Left kidney (tissue), 8 donors: ENCODE measurements at places on chromosomes 2 and 18. TPM values are rescaled to one million over a fixed set of nuclear protein-coding genes. Genes with fewer than 3 reads are reported as not detected.
A peak's percentile ranks its signal among the peaks of the same experiment; 100 is the strongest.

SCN1A gene
- polyA plus RNA-seq: 0.13 TPM

GRCh38 chr18:23827681-23828080 lies 138.4 kb downstream of the LAMA3 start:
- no peak for DNase-seq

DNA sequence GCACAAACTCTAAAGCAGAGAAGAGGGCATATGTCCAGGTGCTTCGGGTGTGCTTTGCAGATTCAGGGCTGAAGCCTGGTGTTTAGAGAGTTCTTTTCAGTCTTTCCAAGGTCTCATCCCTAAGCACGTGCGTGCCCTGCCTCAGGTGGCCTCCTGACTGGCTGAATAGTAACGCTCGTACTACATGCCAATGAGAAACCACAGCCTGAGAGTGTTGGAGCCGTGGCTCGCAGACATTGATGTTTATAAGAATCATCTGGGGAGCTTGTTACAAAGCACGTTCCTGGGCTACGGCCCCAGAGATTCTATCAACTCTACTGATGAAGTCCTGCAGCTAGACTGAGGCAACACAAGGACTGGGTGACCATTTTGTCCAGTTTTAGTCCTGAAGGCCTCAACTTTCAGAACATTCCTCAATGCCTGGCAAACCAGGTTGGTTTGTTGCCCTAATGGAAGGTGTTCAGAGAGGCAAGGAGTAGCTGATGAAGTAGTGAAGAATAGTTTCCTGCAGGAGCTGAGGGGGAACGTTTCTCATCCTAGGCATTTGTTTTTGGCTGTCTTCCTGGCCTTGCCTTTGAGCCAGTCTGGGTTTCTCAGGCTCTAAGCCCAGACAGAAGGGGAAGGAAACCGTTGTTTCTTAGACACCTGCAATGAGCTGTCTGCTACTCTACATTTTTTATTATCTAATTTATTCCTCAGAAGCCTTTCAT lies 31.5 kb upstream of the HAAO start:
- DNase-seq: no peak

GRCh38 chr2:140542627-140543026 lies 1588.2 kb downstream of the LRP1B start:
- no peak for DNase-seq

GRCh38 chr18:73509460-73509859 lies 638.2 kb downstream of the FBXO15 start:
- no peak for DNase-seq

DNA sequence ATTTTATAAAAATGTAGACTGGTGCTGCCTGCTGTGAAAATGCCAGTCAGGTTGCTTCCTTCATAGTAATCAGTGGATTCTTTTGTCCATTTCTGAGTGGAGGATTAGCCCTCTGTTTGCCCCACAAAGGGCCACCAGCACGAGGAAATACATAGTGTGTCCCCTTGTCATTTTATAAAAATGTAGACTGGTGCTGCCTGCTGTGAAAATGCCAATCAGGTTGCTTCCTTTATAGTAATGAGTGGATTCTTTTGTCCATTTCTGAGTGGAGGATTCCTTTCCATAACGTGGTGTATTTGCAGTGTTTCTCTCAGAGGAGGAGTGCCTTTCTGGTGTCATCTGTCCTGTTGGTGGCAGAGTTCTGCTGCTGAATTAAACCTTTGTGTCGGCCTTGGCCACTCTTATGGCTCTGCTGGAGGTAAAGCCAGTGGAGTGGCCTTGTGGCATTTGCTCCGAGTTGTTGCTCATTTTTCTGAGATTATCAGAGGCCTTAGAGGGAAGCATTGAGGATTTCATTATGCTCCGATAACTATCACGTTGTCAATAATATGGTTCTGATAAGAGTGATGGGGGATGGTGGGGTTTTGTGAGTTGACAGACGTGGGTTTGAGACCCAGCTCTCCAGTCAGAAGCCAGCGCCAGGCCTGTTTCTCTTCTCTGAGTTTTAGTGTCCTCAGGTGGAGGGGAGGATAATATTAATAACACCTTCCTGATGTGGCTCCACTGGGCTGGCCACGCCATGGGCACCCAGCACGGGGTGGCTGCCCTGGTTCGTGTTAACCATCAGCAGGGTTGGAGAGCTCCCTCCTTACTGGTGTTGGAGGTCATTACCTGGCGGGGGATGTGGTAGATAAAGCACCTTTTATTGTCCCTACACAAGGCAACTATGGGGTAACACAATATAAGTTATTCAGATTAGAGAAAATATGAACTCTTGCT lies 96.6 kb downstream of the NEDD4L start:
- DNase-seq: no peak

GRCh38 chr18:75548353-75548905 lies 120.9 kb upstream of the SMIM21 start:
- DNase-seq: peak; percentile 60

DNA sequence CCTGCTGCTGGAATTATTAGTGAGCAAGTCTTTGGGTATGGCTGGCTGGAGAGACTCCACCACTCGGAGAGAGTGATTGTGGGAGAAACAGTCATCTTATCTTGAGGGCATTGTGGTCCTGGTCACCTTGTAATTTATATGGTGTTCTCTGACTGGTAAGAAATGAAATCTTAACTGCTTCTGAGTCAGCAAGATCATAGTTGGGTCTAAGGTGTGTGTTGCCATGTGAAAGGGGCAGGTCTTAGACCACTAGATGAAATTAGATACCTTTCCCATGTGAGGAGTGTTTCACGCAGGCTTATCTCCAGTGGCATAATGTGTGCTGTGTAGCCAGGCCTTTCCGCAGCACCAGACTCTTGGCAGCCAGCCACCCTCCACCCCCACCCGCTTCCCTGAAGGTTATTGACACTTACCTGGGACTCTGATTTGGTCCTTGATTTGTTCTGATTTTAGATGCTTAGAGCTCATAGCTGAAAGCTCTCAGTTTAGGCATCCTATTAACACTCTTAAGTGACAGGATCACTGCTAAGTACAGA lies 7.7 kb downstream of the MAPRE3 start:
- peak; percentile 5 for DNase-seq

DNA sequence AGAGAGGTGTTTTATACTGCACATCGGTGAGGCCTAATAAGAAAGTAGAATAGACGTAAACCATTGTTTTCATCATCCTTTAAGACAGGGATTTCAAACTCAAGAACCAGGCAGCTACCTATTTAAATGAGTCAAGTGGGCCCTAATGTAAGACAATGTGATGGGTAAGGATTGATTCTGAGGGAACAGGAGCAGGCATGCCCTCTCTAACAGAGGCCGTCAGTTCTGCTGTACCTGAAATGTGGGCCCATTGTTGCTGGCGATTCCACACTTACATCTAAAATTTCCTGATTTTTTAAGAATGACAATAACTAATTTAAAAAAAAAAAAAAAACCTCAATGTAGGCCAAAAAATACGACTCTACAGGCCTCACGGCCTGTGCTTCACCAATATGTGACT lies 67.5 kb downstream of the ACSL3 start:
- no peak for DNase-seq

- DNase-seq: no peak
Measured at GRCh38 chr2:135676031-135676430, 65.6 kb upstream of the UBXN4 start.

CNTNAP5 gene
- polyA plus RNA-seq: 0.03 TPM

GRCh38 chr18:13464432-13465123 lies 246.0 kb downstream of the LDLRAD4 start:
- DNase-seq: no peak

- DNase-seq: no peak
Measured at GRCh38 chr2:99793022-99793421, 303.2 kb upstream of the REV1 start.

DNA sequence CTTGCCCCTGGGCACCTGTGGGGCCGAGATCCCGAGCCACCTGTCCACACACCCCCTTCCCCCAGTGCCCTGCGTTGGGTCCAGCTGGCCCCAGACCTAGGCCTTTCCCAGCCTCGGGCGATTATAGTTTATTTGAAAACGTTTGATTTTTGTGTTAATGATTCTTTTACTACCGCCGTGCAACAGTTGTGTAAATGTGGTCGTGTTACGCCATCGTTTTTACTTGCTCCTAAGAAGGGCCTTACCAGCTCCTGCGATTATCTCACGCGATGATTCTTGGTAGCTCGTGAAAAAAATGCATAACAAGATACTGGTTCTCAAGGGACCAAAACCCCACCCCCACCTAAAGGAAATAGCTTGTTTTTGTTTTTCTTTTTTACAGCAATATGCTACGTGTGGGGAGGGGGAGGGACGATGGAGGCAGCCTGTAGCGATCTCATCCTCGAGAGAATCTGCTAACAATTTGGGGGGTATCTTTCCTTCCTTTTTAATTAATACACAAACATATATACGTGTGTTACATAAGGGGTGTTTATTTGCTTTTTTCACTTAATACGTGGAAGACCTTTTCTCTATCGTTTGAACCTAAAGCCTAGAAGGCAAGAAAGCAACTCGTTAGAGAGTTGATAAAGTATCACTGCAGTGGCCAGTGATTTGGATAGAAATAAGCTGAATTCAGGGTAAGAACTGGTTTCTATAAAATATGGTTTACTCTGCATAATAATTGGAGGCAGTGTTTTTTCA lies 1.0 kb downstream of the ZDBF2 start:
- peak; percentile 45 for DNase-seq

DNA sequence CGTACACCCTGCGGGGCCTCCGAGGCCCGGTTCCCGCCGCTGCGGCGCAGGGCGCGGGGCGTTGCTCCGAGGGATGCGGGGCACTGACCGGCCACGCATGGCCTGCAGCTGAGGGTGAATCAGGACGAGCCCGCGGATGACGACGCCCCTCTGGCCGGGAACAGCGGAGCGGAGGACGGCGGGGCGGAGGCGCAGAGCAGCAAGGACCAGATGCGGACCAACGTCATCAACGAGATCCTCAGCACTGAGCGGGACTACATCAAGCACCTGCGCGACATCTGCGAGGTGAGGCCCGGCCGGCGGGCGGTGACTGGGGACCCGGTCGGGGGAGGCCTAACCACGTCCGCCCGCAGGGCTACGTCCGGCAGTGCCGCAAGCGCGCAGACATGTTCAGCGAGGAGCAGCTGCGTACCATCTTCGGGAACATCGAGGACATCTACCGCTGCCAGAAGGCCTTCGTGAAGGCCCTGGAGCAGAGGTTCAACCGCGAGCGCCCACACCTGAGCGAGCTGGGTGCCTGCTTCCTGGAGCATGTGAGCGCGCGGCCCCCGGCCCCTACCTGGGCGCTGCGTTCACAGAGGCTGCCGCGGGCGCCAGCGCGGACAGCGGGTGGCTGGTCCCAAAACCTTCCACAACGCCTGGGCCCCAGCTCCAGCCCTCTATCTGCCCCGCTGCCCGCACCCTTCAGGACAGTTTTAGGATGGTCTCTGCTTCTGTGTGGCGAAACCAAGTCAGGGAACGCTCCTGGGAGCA lies 53.2 kb downstream of the FAM168B start:
- DNase-seq: no peak

- DNase-seq: peak; percentile 37
Measured at GRCh38 chr18:59918320-59918755, 18.5 kb downstream of the PMAIP1 start.

- no peak for DNase-seq
Measured at GRCh38 chr2:215060861-215061536, 77.4 kb downstream of the ABCA12 start.

COLEC11 gene
- polyA plus RNA-seq: 3.4 TPM

SERPINB13 gene
- not detected for polyA plus RNA-seq

DNA sequence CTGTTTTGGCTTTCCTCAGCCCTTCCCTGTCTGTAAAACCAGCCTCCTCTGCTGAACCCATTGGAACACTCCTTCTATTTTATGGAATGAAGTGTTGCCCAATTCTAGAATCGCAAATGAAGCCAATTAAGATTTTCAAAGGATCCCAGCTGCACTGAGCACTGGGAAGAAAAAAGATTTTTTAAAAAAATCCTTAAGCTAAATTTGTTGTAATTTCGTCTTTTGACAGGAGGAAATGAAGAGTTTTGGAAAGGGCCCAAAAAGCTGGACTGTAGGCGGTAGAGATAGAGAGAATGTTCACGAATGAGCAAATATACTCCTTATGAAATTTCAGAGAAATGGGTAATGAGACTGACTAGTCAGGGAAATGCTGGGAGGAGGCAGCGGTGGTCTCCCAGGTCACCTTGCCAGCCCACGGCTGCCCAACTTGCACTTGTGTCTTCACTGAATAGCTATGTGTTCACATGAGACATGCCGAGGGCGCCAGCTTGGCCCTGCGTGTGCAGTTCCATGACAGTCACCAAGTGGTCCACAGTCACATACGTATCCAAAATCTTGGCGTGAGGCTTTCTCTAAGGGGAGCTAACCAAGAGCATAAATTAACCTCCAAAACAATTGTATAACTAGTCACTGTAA lies 69.9 kb downstream of the SGPP2 start:
- no peak for DNase-seq

CFAP221 gene
- 38.8 TPM for polyA plus RNA-seq

- DNase-seq: no peak
Measured at GRCh38 chr2:223772363-223772762, 65.0 kb downstream of the AP1S3 start.

- no peak for DNase-seq
Measured at GRCh38 chr2:22002066-22002465, 878.3 kb downstream of the TDRD15 start.

DNA sequence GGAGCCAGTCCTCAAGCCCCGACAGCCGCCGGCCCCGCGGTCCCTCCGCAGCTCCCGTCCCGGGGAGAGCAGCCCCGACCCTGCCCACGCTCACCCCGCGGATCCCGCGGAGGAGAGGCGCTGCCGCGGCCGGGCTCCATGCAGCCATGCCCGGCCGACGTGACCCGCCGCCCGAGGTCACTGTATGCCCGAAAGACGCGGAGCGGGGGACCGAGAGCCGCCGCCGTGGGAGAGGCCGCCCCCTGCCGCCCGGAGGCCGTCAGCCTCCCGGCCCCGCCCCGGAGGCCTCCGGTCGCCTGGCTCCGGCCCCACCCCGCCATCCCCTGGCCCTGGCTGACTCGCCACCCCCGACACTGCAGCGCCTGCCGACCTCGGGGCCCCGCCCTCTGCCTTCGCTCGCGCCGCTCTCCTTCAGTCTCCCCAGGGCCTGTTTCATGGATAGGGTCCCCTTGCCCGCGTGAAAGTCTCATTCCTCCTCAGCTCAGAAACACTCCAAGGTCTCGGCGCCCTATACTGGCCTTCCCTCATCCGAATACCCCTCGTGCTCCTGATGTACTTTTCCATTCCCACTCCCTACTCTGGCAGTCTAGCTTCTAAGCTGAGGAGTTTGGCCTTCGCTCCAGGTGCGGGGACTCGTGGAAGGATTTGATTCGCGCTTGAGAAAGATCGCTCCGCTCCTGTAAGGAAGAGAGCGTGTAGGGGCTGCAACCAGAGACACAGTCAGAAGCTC lies at the start of gene BOLA3:
Gene BOLA3 (minus strand): TSS at position 186 of the 730 bp plus-strand sequence. CDS start 38 bp downstream, at position 148.
- peak; percentile 73 for DNase-seq

LGALSL gene
- 41.8 TPM for polyA plus RNA-seq

CRYBA2 gene
- polyA plus RNA-seq: not detected
